ENCODE measurements at places on chromosomes 12 and 14.

- no peak for DNase-seq
Observed at GRCh38 chr14:104436741-104437701, 142.5 kb upstream of the C14orf180 start.

DNA sequence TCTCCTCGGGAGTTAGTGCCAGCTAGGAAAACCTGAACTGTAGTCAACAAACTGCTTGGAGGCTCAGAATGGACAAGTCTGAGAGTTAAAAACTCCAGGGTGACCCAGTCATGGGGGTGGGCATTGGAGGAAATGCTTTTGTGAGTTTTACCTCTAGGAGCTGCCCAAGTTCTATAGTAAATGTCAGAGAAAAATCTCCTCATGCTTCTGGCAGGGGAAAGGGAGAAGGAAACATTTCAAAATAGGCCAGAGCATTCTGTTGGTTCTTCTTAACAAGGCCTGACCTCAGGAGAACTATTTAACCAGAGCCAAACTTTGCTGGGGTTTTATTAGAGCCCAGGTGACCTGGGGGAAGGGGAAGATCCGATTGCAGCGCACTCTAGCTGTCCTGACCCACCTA lies 12.3 kb downstream of the NINJ2 start:
- DNase-seq, result no peak

DNA sequence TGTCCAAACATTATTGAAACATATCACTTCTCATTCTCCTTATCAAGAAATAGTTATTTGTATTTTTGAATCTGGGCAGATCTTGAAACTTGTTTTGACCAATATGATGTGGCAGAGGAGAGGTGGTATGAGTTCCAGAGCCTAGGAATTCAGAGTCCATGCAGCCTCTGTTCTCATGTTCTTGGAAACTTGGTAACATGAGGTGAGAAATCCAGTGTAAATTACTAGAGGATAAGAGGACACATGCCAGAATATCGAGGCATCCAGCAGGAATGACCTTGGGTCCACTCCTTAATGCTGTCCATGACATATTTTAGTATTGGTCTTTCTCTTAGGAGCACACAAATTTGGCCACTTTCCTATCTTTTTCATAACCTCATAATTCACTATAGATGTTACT lies 1374.6 kb downstream of the FSCB start:
- no peak for DNase-seq

GRCh38 chr12:66596199-66596598 lies 82.7 kb downstream of the GRIP1 start:
- no peak for DNase-seq

- no peak for DNase-seq
Observed at GRCh38 chr14:68926236-68926635, 52.9 kb downstream of the ACTN1 start.

DNA sequence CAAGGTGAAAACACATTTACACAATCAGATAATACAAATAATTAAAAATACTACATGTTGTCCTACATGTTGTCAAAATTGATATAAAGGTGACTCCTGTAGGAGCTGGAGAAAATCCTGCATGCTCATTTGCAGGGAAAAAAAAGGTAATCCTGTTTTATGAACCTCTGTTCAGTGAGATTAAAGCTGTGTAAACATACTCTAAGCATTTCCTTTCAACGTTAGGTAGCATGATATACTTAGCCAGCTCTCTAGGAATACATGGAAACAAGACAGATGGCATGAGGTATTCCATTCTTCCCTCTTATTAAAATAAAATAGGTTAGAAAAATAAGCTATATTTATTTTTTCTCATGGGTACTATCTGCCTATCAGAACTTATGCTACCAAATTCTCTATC lies 635.7 kb upstream of the FLRT2 start:
- no peak for DNase-seq

DNA sequence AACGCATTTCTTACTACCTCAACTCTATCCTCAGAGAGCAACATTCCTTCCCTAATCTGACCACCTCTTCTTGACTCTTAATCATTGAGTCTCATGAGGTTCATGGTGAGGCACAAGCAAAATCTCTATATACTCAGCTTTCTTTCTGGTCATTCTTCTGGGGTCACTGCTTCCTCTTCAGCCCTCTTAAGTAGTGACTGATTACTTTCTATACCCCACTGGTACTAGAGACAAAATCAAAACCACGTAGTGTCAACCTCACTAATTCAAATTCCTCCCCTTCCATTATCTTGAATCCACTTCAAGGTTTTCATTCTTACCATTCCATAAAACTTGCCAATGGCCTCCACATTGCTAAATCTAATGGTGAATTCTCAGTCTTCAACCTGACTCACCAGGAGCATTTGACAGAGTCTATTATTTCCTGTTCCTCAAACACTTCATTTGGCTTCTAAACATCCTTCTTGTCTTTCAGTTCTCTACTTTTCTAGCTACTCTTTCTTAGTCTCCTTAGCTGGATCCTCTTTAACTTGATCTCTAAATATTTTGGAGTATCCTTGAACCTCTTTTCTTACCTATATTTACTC lies 6.8 kb downstream of the WDHD1 start:
- DNase-seq, result no peak

DNA sequence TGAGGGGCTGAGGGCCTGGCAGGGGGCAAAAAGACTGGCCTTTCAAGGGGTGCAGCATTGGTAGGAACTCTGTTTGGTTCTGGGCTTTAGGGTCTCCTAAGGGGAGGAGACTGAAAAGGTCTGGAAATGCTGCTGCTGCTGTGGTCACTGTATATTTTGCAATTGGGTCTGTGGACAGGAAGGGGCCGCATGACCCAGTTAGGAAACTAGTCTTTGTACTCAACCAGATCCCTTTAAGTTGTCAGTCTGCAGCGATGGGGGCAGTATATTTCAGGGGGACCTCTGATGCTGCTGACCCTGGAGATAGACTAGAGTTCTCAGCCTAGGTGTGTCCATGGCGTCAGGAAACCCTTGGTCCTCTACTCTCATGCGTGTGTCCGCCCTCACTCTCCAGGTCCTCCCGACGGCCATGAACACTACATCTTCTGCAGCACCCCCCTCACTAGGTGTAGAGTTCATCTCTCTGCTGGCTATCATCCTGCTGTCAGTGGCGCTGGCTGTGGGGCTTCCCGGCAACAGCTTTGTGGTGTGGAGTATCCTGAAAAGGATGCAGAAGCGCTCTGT lies 4.0 kb downstream of the LTB4R start:
- DNase-seq, result no peak

DNA sequence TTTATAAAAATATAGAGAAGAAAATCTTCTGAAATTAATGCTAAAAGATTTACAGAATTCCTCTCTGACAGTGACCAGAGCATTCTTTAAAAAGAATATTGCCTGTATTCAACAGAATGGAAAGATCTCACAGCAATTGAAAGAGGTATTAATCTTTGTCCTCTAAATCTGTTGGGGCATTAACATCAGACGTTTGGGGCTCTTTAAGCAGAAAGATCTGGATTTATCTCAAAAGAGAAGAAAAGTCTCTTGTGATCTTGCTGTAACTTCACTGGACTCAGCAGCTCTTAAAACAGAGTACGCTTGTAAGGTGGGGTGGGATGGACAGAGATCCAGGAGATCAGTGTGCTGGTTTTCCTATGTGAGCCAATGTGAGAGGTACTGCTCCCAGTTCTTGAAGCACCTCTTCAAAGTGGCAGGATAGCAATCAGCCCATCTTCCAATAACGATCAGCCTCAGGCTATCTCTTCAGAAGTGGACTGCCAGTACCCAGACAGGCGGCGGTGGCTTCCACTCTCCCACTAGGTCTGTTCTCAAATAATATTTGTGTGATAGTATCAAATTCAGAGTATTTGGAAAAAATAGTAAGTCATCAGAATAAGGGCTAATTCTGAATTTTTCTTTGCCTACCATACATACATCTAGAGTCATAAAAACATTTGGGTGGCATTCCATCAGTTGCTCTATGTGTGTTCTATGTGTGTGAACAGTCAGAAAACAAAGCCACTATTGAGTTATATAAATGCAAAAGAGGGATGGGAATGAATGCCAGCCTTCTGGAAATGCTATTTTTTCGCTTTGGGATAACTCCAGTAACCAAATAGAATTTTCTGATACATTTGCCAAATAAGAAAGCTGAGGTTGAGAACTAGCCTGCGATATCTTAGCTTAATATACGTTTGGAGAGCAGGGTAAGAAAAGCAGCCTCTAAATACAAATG lies 237.4 kb upstream of the RGS6 start:
- no peak for DNase-seq

DNA sequence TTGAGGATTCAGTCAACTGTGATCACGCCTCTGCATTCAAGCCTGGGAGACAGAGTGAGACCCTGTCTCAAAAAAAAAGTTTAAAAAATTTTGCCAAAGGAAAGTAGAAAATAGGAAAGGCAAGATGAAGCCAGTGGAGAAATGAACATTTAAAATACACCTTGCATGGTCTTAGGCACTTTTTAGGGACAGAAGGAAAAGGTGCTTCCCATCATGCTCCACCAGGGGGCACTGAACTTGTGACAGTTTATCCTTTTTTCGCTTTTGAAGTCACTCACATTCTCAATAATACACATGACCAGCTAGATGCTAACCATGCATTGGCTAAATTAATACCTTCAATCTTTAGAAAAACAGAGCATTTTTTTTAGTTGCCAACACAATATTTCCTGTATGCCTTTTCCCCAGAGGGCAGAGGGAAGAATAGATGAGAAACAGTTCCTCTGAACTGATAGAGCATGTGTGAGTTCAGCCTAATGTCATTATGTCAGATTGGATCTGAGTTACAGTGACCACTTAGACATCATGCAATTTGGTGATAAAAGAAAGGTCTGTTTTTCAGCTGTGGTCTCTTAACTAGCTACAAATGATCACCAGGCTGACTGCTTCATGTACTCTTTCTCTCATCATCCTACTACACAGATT lies 221.8 kb upstream of the SSTR1 start:
- no peak for DNase-seq

- no peak for DNase-seq
Observed at GRCh38 chr12:1655225-1655788, 26.3 kb downstream of the WNT5B start.

DNA sequence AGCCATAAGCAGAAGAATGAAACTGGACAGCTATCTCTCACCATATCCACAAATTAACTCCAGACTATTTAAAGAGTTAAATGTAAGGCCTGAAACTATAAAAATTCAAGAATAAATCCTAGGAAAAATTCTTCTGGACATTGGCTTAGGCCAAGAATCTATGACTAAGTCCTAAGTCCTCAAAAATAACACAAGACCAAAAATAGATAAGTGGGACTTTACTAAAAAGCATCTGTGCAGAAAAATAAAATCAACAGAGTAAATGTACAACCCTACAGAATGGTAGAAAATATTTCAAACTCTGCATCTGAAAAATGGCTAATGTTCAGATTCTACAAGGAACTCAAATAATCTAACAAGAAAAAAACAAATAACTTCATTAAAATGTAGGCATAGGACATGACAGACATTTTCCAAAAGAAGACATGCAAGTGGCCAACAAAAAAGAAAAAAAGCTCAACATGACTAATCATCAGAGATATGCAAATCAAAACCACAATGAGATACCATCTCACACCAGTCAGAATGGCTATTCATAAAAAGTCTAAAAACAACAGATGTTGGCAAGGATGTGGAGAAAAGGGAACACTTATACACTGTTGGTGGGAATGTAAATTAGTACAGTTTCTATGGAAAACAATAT lies 61.0 kb upstream of the PPFIA2 start:
- no peak for DNase-seq

DNA sequence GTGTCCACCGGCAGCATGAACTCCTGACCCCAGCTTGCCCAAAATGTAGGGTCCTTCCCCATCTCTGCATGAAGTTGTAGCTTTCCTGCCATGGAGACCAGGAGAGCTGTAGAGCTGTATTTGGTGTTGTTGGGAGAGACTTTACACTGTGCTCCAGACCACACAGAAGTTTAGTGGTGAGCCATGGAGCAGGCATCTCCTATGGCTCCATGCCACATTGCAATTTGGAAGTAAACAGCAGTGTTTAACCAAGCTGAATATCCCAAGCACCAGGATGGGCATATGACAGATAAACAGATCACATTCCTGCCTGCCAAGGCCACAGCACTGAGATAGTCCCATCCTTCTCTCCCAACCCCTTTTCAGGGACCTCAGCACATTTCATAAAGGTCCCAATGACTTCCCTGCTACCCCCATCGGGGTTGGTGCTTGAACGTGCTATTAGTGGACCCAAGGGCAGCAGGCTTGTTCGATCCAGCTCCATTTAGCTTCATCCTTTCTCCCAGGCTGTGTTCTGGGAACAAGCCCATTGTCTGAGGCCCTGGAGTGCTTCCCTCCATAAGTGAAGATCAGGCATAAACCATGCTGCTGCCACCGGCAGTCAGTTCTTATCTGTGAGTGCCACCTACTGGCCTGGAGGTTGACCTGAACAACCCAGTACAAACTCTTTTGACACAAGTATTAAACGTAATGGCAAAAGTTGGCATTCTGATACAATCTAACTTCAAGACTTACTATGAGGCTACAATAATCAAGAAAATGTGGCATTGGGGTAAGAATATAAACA lies 172.3 kb upstream of the ATXN7L3B start:
- DNase-seq, result no peak

DNA sequence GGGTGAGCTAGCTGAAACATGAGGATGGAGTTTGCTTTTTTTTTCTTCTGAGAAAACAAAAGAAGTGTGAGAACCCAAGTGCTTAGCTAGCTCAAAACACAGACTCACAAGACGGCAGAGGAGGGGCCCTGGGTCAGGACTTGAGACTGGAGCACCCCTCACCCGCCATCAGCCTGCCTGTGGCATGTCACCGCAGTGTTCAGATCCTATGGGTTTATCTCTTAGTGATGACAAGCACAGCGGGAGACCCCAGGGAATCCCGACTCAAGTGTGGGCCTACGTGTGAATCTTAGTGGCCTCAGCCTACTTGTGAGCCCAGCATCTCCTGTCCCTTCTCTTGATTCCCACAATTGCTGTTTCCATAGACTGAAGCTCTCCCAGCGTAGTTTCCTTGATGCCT lies 22.9 kb downstream of the DYRK4 start:
- no peak for DNase-seq

GRCh38 chr12:123945287-123946151 lies 27.1 kb downstream of the CCDC92 start:
- no peak for DNase-seq

DNA sequence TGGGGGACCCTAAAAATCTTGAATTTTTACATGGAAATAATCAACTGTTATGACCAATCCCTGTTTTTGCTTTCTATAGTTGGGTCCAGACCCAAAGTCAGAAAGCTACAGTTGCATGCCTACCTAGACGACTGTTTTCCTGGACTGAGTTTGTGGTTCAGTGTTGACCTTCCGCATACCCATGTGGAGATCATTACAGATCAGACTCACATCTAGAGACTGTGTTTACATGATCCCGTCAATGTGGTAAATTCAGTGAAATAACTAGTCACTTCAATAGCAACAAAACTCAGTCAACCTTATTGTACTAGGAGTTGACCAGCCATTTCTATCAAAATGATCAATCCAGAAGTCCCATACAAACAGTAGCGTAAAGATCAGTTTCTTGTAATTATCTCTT lies 257.6 kb downstream of the EGLN3 start:
- DNase-seq, result peak; percentile 59

GRCh38 chr12:76031414-76032042 lies at the start of gene PHLDA1:
Gene PHLDA1 (minus strand): TSS chr12:76031776.
- peak; percentile 79 for DNase-seq

GRCh38 chr12:79274501-79275064 lies 410.0 kb downstream of the SYT1 start:
- no peak for DNase-seq
